Panc1 (cell line): ENCODE measurements at places on chromosomes 4 and X. TPM values are rescaled to one million over a fixed set of nuclear protein-coding genes. Genes with fewer than 3 reads are reported as not detected.

DNA sequence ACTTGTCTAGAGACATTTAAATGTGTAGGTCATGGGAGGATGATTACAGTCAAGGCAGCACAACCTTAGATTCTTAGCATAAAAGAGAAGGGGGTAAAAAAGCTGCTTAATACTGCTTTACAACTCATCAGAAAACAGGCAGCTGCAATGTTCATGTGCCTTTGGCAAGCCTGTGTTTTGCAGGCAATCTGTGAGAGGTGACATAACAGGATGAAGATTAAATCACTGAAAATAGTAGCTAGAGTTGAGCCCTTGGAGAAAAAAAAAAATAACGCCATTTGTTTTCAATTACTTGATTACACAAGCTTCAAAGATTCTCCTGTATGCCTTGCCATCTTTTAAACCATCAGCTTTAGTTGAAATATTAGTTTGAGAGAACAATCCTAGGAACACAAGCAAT, 847.6 kb upstream of the LCORL start:
- no peak for DNase-seq

DNA sequence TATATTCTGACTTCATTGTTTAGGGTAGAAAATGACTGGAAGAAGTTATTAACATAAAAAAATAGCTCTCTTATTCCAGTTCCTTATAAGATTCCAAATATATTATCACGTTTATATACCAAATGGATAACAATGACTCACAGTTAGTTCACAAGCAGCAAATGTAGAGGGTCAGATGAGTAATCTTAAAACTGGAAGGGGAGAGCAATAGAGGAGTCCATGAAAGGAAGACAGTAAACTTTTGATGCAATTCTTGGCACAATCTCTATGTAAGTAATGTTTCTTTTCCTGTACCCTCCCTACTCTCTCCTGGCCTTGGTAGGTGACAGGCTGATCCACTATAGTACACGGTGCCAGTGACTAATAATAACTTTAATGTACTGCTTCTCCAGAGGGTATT, 259.0 kb upstream of the TRPC5 start:
- no peak for DNase-seq

DNA sequence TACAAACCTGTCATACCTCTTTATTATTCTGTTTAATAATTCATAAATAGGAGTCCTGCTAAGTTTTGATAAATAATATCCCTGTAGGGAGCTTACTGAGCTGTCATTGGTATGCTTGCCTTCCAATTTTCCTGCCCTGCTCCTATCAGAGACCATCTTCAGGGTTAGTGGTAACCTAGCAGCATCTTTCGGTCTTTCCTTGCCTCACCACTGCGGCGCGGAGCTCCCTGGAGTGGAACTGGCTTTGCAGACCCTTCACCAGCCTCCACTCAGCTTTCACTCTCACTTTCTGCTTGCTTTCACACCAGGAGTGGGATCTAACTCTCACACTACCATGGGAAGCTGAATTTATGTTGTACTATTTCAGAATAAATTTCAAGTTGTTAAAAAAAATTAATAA, 481.7 kb upstream of the ATOH1 start:
- DNase-seq, result no peak

DNA sequence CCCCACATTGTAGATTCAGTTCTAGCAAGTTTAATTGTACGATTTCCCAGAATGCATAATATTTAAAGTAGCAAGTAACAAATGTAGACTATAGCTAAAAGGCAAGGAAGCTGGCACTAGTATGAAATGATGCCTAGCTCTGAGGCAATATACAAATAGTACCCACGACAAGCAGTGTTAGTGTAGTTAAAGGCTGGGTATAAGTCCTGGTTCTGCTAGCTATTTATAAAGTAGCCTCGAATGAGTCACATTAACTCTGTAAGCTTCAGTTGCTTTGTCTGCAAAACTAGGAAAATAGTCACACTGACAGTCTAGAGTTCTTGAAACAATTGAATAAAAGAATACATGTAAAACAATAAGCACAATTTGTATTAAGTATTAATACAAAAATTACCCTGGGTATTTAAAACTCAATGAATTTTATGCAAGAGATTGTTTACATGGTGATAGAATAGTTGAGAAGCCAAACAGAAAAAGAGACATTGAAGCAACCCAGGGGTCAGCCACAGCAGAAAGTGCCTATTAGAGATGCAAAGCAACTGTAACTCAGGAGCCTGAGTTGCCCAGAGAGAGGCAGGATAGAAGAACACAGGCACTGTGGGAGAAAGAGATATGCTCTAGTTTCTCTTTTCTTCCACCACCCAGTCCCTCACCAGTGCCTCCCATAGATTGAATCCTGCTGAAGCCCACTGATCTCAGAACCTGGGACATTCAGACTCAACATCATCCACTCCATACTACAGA, 949.0 kb downstream of the C4orf33 start:
- DNase-seq, result no peak

DNA sequence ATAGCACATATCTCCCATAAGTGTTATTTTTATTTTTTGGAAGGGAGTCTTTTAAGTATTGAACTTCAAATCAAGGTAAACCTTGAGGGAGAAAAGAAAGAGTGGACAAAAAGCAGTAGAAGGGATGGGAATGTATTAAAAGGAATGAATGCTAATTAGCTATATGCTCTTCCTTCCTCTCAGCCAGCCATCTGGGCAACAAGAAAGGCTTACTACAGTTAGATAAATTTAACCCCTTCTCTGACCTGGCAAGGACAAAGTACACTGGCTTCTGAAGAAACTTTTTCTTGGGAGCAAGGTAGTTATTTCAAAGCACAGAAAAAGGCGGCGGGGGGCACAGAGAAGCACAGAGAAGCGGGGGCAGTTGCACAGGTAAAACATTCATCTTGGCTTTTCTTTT, 54.6 kb downstream of the GAB1 start:
- no peak for DNase-seq

GRCh38 chrX:129651756-129652564, 2.8 kb downstream of the APLN start:
- DNase-seq, result no peak

DNA sequence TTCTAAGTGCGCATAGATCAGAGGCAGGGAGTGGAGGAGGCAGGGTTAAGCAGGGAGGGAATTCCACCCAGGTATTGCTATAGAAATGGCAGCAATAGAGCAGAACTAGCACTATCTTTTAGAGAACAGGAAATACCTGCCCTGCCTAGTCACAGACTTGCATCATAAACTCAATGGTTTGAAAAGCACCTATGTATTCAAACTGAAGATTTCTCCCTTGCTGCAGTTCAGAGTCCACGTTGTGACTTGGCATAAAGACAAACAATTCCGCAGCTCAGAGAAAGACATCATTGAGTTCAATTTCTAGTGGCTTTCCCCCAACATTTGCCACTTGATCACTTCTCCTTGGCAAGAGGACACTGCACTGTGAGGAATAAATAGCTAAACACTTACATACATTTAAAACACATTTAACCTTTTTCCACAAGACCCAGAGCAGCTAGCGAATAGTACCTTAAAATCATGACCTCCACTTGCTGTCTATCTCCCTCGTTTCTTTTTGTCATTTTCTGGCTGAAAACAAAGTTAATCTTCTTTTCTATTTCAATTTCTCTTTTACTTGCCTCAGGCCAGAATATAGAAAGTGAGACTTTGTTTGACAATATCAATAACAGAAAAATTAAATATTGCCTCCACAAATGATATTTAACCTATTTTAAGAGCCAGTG, 42.4 kb downstream of the SLC7A11 start:
- peak; percentile 59 for DNase-seq

- DNase-seq, result no peak
Observed at GRCh38 chr4:53185869-53186585, 179.8 kb downstream of the SCFD2 start.

DNA sequence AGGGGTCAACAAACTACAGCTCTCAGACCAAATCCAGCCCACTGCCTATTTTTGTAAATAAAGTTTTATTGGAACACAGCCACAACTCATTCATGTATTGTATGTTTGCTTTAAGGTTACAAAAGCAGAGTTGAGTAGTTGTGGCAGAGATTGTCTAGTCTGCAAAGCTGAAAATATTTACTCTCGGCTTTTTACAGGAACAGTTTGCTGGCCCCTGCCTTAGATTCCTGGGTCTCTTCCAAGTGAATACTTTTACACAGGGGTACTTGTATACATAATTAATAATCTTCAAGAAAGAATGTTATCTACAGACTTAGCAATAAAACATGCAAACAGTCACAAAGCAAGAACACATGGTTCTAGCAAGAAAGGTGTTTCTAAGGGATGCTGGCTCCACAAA, 154.2 kb downstream of the AMELX start:
- no peak for DNase-seq

GRCh38 chrX:103739421-103739820, 28.7 kb downstream of the TMEM31 start:
- no peak for DNase-seq

DNA sequence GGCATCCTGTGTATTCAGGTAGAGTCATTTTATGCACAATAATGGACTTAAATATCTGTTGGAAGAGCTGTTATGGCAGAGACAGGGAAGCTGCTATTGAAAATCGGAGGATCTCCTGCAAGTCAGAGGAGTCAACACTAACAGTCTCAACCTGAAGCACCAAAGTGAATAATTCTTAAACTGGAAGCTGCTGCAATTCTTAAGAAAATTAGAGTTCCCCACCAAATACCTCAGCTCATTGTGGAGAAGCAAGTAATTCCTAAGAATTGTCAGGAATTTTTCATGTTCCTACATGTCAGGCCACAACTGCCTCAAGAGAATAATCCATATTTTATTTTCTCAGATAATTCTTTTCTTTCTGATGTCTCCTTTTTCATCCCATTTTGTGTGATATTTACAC, 892.6 kb upstream of the LCORL start:
- DNase-seq, result no peak

DNA sequence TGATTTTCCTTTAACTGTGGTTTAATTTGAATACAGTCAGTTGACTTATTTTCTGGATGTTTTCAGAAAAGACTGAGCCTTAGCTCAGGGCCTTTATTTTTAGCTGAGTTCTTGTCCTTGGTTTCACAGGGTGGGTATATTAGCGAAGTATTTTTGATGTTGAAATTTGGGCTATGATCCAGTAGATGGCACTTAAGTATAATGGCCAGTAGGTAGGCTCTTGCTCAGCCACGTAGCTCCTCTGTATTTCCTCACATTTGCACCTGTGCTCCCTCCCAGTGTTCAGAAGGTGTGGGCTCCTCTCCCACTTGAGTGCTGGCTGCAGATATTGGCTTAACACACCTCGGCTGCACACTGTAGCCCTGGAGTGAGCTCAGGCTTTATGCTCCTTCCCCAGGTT, 549.9 kb upstream of the AMOT start:
- no peak for DNase-seq

- no peak for DNase-seq
Observed at GRCh38 chr4:23970201-23970850, 80.5 kb upstream of the PPARGC1A start.

DNA sequence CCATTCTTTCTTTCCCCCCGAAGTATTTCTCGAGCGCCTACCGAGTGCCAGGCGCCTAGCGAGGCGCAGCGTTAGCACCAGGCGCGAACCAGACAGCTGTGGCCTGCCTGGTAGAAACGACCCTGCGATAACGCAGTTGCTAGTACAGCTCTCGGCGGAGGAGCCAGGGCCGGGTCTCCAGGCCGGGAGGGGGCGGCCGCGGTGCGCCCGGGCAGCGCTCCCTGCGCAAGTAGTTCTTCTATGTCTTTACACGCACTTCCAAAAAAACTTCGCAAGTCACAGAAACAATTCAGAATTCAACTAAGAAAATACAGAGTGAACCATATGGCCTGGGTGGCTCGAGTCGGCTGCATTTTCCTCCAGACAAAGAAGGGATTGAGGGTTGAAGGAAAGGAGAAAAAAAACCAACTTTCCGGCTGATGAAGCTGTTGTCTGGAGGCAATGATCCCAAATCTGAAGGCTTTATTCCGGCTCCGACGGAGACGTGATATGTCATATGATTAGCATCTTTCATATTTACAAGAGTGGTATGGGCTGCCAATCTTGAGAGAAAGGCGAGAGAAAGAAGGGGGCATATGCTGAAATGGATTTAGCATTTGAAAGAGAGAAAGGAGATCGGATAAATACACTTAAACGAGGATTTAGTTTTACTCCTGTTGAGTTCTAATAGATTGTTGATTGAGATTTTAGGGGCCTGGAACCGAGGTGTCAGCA, 7.2 kb upstream of the NEUROG2 start:
- DNase-seq, result no peak

GRCh38 chrX:29941287-29941686, 274.1 kb upstream of the MAGEB2 start:
- no peak for DNase-seq

GRCh38 chr4:96227515-96227914, 387.6 kb downstream of the PDHA2 start:
- DNase-seq, result no peak

DNA sequence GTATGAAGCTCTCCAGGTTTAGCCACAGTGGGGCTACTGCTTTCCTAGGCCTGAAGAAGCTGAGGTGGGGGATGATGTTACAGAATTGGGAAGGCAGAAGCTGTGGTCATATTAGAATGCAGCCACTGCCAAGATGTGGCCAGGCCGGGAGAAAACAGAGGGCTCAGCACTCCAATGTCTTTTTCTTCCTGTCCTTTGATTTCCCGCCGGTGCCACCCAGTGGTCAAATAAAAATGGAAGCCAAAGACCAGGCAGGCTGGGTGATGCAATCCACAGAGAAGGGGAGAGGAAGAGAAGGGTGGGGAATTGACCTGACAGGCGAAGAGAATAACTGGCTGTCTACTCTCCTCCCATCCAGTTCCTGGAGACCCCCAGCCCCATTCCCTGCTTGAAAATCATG, 94.9 kb upstream of the SHISA3 start:
- no peak for DNase-seq

- no peak for DNase-seq
Observed at GRCh38 chr4:10898072-10898471, 213.5 kb upstream of the CLNK start.

- no peak for DNase-seq
Observed at GRCh38 chrX:10477525-10477924, 142.9 kb downstream of the MID1 start.

- no peak for DNase-seq
Observed at GRCh38 chr4:38136604-38137003, 176.4 kb downstream of the PTTG2 start.

- DNase-seq, result no peak
Observed at GRCh38 chr4:107838861-107839565, 14.3 kb downstream of the SGMS2 start.

GRCh38 chr4:15374656-15375055, 53.2 kb upstream of the C1QTNF7 start:
- DNase-seq, result no peak

DNA sequence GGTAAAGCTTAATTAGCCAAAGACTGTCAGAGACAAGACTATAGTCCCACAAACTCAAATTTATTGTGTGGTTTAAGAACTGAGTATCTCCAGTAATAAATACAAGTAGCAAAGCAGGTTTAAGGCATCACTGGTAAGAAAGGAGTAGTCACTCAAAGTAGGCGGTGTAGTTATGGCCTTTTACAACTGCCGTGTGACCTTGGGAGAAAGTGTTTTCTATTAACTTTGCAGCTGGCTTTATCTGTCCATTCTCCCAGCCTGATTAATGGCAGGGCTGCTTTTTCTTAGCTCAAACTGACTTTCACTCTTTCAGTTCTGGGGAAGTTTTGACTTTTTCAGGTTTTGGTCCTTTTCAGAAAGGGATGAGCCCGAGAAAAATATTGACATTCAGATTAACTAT, 7.4 kb upstream of the PAK3 start:
- DNase-seq, result no peak

GAGE13 gene
- not detected for total RNA-seq

LRCH2 gene
- total RNA-seq, result 0.13 TPM

PAGE2B gene
- total RNA-seq, result not detected

LONRF3 gene
- total RNA-seq, result 13.1 TPM

TMEM271 gene
- not detected for total RNA-seq

MXRA5 gene
- total RNA-seq, result 14.2 TPM

SPANXN3 gene
- not detected for total RNA-seq

OPRPN gene
- not detected for total RNA-seq

TBC1D9 gene
- total RNA-seq, result 21.7 TPM
